Iris pigment epithelial cell (primary cell): ENCODE measurements at places on chromosomes 12 and 14.
A peak's percentile ranks its signal among the peaks of the same experiment; 100 is the strongest.

- DNase-seq, result no peak
Measured at GRCh38 chr14:24092505-24093206, 1.5 kb upstream of the PCK2 start.

GRCh38 chr12:44777044-44777443 lies 99.1 kb downstream of the NELL2 start:
- no peak for DNase-seq

DNA sequence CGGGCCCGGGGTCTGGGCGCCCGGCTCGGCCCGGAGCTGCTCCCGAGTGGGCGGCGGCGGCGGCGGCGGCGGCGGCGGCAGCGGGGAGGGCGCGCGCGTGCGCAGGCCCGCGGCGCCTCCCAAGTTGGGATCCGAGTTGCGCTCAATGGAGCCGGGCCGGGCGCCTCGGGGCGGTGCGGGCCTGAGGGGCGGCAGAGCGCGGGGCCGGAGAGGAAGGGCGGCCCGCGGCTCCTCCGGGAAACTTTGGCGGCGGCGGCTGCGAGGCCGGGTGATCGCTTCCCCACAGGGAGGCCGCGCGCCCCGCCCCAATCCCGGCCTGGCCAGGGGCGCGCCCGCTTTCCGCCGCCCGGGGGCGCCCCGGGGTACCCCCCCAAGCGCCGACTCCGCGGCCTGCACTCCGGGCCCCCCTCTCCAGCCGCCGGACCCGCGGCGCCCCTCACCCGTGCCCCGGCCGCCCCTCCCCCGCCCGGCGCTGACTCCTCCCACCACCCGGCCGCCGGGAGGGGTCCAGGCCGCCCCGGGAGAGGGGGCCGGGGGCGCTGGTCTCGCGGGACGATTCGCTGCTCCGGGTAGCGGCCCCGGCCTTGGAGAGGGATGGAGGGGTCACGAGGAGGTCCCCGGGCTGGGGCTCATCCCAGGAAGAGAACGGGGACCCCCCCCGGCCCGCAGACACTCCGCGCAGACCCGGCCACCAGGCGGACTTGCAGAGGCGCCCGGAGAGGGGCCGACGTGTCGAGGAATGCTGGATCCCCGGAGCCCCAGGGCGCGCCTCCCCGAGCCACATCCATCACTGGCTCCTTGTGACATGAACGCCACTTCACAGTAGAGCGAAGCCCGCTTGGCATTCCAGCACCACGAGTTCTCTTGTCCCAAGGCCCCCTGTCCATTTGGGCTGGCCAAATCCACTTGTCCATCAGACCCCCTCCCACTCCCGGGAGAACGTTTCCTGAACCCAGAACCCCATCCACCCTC lies at the start of gene RILPL1:
RILPL1 (minus strand) TSS at position 48 of the 972 bp plus-strand sequence. CDS start 237 bp downstream, outside the sequence.
- DNase-seq, result peak; percentile 44

DNA sequence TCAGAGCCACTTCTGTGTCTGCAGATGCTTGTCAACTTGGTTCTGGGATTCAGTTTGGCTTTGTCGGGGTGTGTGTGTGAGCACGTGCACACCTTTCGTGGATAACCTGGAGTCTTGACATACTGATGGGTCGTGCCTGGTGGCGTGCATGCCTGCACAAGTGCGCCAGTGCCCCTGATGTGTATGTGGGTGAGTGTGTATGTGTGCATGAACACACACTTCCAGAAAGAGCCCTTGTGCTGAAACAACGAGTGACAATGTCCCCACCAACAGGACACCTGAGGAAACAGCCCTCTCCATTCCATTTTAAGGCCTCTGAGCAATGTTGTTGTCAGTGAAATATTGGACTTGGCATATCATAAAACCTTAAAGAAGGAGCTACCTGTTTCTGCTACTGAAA lies 53.9 kb downstream of the SMUG1 start:
- no peak for DNase-seq

- DNase-seq, result no peak
Measured at GRCh38 chr12:16453319-16453718, 105.9 kb downstream of the MGST1 start.

GRCh38 chr12:130879212-130879686 lies 7.4 kb downstream of the RAN start:
- no peak for DNase-seq

DNA sequence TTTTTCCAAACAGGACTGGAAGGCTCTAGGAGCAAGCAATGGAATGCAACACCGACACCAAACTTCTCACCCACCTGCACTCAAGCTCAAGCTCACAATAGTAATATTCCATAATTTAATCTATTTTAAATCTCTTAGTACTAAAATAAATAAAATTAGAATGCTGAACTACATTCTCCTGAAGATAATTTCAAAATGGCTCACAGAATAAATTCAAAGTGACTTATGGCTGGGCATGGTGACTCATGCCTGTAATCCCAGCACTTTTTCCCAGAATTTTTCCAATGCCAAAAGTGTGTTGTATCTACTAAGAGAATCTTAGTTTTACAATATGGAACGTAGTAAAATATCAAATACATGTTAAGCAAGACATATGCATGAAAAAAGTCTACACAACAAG lies 31.5 kb downstream of the DUSP16 start:
- no peak for DNase-seq

GRCh38 chr12:119225454-119225853 lies 46.7 kb downstream of the HSPB8 start:
- DNase-seq, result no peak

DNA sequence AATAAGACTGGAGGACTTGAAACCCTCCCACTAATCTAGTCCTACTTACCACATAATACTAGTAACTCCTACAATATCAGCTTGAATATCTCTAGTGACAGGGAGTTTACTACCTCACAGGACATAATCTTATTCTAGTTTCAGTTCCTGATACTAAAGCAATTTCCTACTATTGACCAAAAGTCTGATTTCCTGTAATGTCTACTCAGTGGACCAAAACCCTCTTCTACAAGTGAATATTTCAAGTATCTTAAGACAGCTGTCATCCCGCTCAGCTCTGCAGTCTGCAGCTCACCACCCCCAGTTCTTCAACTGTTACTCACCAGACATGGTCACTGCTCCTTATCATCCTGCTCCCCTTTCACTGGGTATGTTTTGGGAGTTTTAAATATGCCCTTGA lies 70.8 kb upstream of the TMCC3 start:
- no peak for DNase-seq

DNA sequence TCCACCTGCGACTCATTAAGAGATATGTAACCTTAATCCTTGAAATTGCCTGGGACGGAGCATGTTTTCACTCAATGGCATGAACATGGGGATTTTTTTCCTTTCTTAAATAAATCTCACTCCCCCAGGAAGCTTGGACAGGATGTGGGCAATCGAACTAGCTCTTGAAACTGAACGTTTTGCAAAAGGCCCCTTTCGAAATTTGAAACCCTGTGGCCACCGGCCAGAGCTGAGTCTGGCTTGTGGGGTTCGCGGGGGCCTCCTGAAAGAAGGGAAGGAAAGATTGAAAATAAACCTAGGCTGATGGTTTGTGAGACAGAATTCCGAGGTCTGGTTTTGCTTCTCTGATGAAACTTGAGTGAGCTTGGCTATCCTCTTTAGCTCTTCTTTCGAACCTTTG lies 101.4 kb upstream of the RTL1 start:
- DNase-seq, result peak; percentile 83

- DNase-seq, result peak; percentile 50
Measured at GRCh38 chr12:88572781-88573549, 7.3 kb downstream of the KITLG start.

DNA sequence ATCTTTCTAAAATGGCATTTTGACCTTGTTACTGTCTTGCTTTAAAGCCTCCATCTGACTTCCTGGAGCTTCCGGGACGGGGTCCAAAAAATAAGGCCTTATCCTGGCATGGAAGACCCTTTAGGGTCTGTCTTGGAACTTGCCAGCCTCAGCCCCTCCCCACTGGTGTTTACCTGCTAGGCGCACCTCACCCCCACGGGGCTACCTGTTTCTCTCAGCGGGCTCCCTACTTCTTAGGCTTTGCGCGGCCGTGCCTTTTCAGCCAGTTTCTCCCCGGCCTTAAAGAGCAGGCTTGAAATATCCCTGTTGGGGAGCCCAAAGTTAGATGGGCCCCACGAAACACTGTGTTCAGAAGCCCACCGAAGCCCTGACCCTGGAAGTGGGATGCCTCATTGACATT lies 5.1 kb downstream of the RTL1 start:
- DNase-seq, result no peak

GRCh38 chr14:94008234-94008633 lies 11.1 kb downstream of the CCDC197 start:
- no peak for DNase-seq

GRCh38 chr12:131943389-131943788 lies 6.4 kb upstream of the EP400 start:
- DNase-seq, result no peak

GRCh38 chr12:131387281-131388163 lies 323.4 kb upstream of the SFSWAP start:
- no peak for DNase-seq

DNA sequence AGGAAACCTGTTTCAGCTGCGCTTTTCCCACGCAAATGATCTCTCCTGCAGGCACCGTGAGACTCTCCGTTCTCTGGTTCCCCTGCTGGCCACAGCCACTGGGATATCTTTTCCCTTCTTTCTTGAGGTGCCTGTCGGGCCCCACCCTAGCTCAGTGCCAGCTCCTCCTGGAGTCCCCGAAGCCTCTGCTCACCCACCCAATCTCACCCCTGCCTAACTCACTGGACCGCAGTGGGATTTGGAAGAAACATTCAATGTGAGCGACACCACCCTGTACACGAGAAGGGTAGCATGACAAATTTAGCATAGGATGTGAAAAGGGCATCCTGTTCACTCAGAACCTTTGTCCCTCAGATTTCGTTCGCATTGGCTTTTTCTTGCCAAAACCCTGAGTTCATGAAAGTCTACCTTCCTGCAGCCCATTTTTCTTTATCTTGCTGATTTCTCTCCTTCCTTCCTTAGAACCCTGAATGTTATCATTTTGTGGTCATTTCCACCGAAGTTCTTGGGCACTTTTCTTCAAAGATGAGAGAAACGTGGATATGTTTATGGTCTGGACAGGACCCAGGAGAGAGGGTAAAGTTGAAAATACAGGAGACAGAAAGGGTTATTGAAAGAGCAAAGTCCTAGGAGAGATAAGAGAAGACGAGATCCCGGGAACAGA lies 63.6 kb upstream of the ELK3 start:
- no peak for DNase-seq

GRCh38 chr14:44783901-44784300 lies 177.8 kb downstream of the KLHL28 start:
- no peak for DNase-seq

GRCh38 chr12:12445882-12446181 lies 89.0 kb downstream of the BORCS5 start:
- no peak for DNase-seq

DNA sequence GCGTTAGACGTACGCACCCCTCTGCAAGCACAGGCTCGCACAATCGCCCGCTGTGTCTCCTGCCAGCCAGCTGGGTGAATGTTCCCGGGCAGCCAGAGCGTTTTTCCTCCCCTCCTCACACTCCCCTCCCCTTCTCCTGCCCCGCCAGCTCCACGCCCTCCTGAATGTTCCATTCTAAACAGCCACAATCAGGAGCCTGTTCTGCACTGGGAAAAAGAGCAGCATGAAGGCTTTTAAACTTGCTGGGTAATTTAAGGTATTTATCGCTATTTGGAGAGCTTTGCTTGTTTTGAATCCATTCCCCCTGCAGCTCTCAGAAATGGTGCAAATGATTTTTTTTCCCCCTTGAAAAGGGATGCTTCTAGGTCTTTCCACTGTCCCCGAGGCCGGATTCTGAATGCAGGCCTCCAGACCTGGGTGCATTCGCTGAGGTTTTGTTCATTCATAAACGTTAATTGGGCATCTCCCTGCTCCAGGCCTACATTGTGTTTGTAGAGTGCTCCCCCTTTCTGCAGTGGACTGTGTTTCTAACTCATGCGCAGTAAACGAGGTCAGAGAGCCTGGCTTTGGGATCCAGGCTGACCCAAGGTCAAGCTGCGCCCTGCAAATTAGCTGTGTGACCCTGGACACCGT lies 212.5 kb downstream of the CHST11 start:
- no peak for DNase-seq
